ENCODE measurements at places on chromosomes 5 and 9. TPM values are rescaled to one million over a fixed set of nuclear protein-coding genes. Genes with fewer than 3 reads are reported as not detected.
A peak's percentile ranks its signal among the peaks of the same experiment; 100 is the strongest.

GRCh38 chr5:141799507-141800167 lies 78.6 kb downstream of the PCDH1 start:
- no peak for DNase-seq

DNA sequence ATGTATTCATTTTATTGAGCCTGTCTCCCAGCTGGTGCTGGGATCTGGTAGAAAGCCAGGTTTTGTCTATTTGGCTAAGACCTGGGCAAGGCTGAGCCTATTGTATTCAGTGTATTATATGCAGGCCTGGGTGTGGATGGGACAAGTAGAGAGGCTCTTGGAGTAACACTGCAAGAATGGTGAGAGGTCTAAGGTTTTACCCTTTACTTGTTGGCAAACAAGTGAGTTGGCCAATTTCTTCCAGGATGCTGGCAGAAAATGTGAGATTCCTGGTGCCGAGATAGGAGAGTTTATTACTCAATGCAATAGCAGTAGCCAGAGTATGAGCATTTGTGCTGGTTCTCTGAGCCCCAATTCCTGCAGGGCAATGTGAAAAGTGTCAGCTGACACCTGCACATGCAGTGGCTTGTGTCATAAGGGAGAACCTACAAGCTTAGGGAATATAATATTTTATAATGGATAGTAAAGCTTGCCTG lies 141.7 kb upstream of the PRLR start:
- DNase-seq: no peak

The TXNDC8 gene
- total RNA-seq: not detected

DNA sequence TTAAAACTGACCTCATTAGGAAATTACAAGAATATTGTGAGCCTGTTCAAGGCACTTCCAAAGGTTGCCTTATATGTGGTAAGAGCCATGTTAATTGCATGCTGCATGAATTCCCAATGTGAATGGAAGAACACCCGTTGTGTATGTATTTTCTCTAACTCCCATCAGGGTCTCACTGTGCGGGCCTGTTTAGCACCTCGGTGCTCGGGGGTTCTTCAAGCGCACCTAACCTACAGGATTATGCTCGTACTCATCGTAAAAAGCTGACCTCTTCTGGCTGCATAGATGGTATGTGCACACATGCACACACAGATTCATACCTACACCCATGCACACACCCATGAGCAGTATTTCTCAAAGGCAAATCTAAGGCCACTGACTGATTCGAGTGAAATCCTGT lies 66.1 kb downstream of the PPIP5K2 start:
- DNase-seq: no peak

DNA sequence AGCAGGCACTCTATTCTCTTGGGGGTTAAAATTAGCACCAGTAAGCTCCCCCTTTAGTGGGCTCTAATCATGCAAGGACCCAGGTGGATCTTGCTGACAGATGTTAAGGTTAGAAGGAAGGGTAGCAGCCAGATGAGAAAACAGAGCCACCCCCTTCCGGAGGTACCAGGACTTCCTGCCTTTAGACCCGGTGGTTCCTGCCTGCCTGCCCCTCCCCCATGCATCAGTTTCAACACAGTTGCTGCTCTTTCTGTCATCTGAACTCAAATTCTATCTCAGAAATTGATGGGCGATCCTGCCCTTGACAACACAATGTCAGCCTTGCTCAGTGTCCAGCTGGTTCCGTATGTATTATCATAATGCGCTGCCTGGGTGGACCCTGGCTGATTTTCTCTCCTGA lies 287.3 kb downstream of the EBF1 start:
- DNase-seq: peak; percentile 42

The FCN1 gene
- total RNA-seq: 0.83 TPM

- DNase-seq: peak; percentile 45
Measured at GRCh38 chr9:99296291-99296951, 74.3 kb downstream of the SEC61B start.

DNA sequence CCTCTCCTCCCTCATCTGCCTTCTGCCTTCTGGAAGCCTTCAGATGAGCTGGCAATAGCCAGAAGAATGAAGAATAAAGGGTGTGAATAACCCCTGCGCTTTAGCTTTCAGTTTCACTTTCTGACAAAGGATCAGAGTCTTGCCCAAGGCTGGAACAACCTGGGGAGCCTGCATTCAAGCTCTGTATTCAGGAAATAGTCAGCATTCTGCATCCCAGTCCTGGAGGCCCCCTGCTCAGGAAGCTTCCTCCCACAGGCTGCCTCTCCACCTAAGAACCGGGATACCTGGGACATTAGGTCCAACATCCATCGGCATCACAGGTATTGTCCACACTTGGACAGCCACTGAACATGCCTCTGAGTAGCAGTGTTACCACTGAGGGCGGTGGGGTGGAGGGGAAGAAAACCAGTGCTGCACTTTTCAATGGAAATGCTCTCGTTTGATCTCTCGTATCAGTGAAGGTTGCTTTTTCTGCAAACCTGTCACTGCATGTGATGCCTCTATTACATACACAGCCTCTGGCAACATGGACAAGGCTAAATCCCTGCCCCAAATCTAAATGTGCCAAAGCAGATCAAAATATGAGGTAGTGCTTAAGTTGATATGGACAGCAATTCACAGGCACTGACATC lies 39.8 kb upstream of the ACO1 start:
- no peak for DNase-seq

The SLC46A2 gene
- not detected for total RNA-seq

GRCh38 chr9:121331992-121332685 lies 37.9 kb downstream of the STOM start:
- no peak for DNase-seq
